ENCODE measurements at places on chromosomes 2 and 18.
A peak's percentile ranks its signal among the peaks of the same experiment; 100 is the strongest.

GRCh38 chr2:17648581-17648980 is 105.0 kb downstream of the SMC6 start:
- no peak for DNase-seq
- no peak overlapping the region for H3K4me3 ChIP-seq
- H3K4me1 ChIP-seq = peaks cover 3% of the 10 kb centered on the region
- no peaks in the 10 kb centered on the region for H3K27me3 ChIP-seq

- no peak overlapping the region for H3K27ac ChIP-seq
- no peak for DNase-seq
- no peaks in the 10 kb centered on the region for H3K4me1 ChIP-seq
- H3K27me3 ChIP-seq = peaks cover 26% of the 10 kb centered on the region
- H3K4me3 ChIP-seq = no peak overlapping the region
These were observed 46.9 kb upstream of the GREB1L start for GRCh38 chr18:21194871-21195771.

- H3K27me3 ChIP-seq = peaks cover 23% of the 10 kb centered on the region
- no peak overlapping the region for H3K4me3 ChIP-seq
- H3K36me3 ChIP-seq = peaks cover 7% of the 10 kb centered on the region
- peak; percentile 29 for DNase-seq
- H3K4me1 ChIP-seq = no peaks in the 10 kb centered on the region
These were observed 62.7 kb downstream of the FAM168B start for GRCh38 chr2:131030478-131030971.

- H3K27me3 ChIP-seq = peaks cover 13% of the 10 kb centered on the region
- no peaks in the 10 kb centered on the region for H3K4me1 ChIP-seq
- H3K4me3 ChIP-seq = no peak overlapping the region
- no peak for DNase-seq
- no peaks in the 10 kb centered on the region for H3K36me3 ChIP-seq
These were observed 33.2 kb upstream of the SP3 start for GRCh38 chr2:173998386-173998785.

GRCh38 chr2:223416815-223417610 is 185.1 kb downstream of the SCG2 start:
- no peak overlapping the region for H3K27ac ChIP-seq
- peaks cover 6% of the 10 kb centered on the region for H3K27me3 ChIP-seq
- DNase-seq = no peak
- no peaks in the 10 kb centered on the region for H3K36me3 ChIP-seq

DNA sequence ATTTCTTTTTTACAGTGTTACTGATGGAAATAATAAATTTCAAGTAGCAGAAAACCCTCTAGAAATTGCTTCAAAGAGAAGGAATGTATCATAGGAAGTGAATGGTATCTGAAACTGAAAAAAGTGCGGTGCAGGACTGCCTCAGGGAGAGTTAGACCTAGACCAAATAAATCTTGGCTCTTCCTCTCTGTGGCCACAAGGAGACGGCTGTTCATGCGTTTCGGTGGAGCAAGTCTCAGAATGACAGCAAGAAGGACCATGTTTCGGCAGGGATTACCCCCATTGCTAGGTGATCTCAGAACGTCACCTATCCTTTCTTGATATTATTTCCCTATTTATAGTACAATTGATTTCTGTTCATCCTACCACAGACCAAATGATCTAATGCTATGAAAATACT is 522.3 kb downstream of the SOX11 start:
- no peak overlapping the region for H3K4me3 ChIP-seq
- H3K27me3 ChIP-seq = no peaks in the 10 kb centered on the region
- H3K27ac ChIP-seq = no peak overlapping the region
- no peaks in the 10 kb centered on the region for H3K4me1 ChIP-seq
- DNase-seq = no peak

- H3K4me3 ChIP-seq = no peak overlapping the region
- peaks cover 6% of the 10 kb centered on the region for H3K36me3 ChIP-seq
- DNase-seq = no peak
- H3K27ac ChIP-seq = no peak overlapping the region
- no peaks in the 10 kb centered on the region for H3K4me1 ChIP-seq
These were observed 64.5 kb downstream of the FAM210A start for GRCh38 chr18:13661779-13662256.

GRCh38 chr2:211203986-211204385 is 647.6 kb downstream of the CPS1 start:
- no peak overlapping the region for H3K27ac ChIP-seq
- H3K4me3 ChIP-seq = no peak overlapping the region
- no peaks in the 10 kb centered on the region for H3K36me3 ChIP-seq

GRCh38 chr2:216519154-216519762 is 20.6 kb downstream of the RPL37A start:
- H3K27me3 ChIP-seq = no peaks in the 10 kb centered on the region
- DNase-seq = peak; percentile 65
- no peak overlapping the region for H3K4me3 ChIP-seq
- no peaks in the 10 kb centered on the region for H3K4me1 ChIP-seq

GRCh38 chr2:208192611-208193236 is 2.9 kb upstream of the C2orf80 start:
- H3K27ac ChIP-seq = no peak overlapping the region
- peaks cover 6% of the 10 kb centered on the region for H3K27me3 ChIP-seq
- no peaks in the 10 kb centered on the region for H3K36me3 ChIP-seq
- H3K4me3 ChIP-seq = no peak overlapping the region
- H3K4me1 ChIP-seq = no peaks in the 10 kb centered on the region

- no peak for DNase-seq
- H3K4me3 ChIP-seq = no peak overlapping the region
- H3K4me1 ChIP-seq = no peaks in the 10 kb centered on the region
- H3K27me3 ChIP-seq = no peaks in the 10 kb centered on the region
These were observed 1621.3 kb downstream of the SUCLG1 start for GRCh38 chr2:82837588-82838304.

GRCh38 chr18:77870199-77870598 is 620.6 kb downstream of the GALR1 start:
- no peaks in the 10 kb centered on the region for H3K36me3 ChIP-seq
- no peak for DNase-seq
- H3K4me3 ChIP-seq = no peak overlapping the region
- H3K27ac ChIP-seq = no peak overlapping the region
- no peaks in the 10 kb centered on the region for H3K4me1 ChIP-seq

DNA sequence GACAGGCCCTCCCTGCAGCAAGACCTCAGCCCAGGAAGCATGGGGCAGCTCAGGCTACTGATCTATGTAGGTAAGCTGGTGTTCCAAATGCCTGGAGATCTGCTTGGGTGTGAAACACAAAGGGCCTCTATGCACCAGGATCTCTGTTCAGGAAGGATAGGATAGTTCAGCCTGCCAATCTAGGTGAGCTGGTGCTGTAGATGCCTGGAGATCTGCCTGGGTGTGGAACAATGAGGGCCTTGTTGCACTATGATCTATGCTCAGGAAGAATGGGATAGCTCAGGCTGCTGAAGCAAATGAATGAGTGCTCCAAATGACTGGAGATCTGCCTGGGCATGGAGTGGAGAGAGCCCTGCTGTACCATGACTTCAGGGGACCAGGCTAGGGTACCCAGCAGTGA is 48.9 kb upstream of the MYL1 start:
- no peaks in the 10 kb centered on the region for H3K4me1 ChIP-seq
- H3K27me3 ChIP-seq = no peaks in the 10 kb centered on the region
- DNase-seq = no peak
- no peaks in the 10 kb centered on the region for H3K36me3 ChIP-seq
- no peak overlapping the region for H3K4me3 ChIP-seq

GRCh38 chr2:107002735-107003134 is 116.8 kb upstream of the ST6GAL2 start:
- no peaks in the 10 kb centered on the region for H3K36me3 ChIP-seq
- no peak for DNase-seq
- no peaks in the 10 kb centered on the region for H3K27me3 ChIP-seq
- no peaks in the 10 kb centered on the region for H3K4me1 ChIP-seq
- H3K4me3 ChIP-seq = no peak overlapping the region

- DNase-seq = no peak
- H3K4me3 ChIP-seq = peak within 1 kb of the TSS; percentile 55
- H3K27ac ChIP-seq = no peak within 1 kb of the TSS
- peaks cover 6% of the 10 kb centered on the region for H3K4me1 ChIP-seq
- H3K36me3 ChIP-seq = no peaks in the 10 kb centered on the region
These were observed at the start of gene BOLL for GRCh38 chr2:197784956-197785941. BOLL (minus strand) TSS chr2:197785319; CDS start chr2:197781850, 3,469 bp downstream.

GRCh38 chr18:9613550-9614400 is 584 bp downstream of the PPP4R1 start:
- peaks cover 14% of the 10 kb centered on the region for H3K36me3 ChIP-seq
- no peaks in the 10 kb centered on the region for H3K27me3 ChIP-seq
- peak overlapping the region; percentile 89 for H3K27ac ChIP-seq
- peak overlapping the region; percentile 92 for H3K4me3 ChIP-seq

DNA sequence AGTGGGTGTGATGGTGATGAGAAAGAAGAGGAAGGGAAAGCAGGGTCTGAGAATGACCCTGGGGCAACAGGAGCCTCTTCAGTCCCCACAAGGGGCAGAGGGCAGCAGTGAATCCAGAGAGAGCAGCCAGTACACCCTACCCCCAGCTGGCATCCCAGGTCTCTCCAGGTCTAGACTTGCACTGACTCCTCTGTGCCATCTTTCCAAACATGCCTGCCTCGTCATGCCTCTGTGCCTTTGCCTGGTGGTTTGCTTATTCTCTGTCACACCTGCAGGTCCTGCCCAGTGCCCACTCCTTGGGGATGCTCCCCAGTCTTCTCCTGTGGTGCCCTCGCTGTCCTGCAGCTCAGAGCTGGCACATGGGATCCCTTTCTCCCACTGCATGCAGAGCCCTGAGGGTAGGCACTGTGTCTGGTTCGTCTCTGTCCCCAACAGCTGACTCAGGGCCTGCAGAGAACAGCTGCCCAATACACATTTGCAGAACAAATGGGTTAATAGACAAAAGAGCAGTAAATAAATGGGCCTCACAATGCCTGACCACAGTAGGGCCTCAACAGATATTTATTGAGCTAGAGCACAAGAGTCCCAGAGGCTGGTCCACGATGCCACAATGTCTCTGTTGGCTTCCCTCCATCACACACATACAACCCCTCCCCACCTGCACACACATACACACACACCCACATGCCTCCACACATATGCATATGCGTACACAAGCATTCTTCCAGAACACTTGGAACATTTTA is 89.8 kb downstream of the HS1BP3 start:
- H3K27ac ChIP-seq = no peak overlapping the region
- no peak for DNase-seq
- no peaks in the 10 kb centered on the region for H3K4me1 ChIP-seq
- H3K4me3 ChIP-seq = no peak overlapping the region
- peaks cover 8% of the 10 kb centered on the region for H3K27me3 ChIP-seq

DNA sequence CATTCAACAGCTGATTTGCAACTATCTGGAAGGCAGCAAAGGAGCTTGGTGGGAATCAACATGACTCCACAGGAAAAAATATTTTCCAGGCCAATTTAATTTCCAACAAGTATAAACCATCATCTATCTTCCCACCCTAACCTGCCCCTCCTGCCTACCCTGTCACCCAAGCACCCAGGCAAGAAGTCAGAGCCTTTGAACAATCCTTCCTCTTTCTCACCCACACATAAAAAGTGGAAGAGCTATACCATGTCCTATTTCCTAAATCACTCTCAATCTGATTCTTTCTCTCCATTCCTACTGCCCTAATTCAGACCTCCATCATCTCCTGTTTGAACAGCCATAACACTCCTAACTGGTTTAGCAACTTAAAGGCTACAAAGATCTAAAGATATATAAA is 12.7 kb downstream of the SPIRE1 start:
- H3K4me1 ChIP-seq = no peaks in the 10 kb centered on the region
- H3K4me3 ChIP-seq = no peak overlapping the region
- H3K27me3 ChIP-seq = no peaks in the 10 kb centered on the region

DNA sequence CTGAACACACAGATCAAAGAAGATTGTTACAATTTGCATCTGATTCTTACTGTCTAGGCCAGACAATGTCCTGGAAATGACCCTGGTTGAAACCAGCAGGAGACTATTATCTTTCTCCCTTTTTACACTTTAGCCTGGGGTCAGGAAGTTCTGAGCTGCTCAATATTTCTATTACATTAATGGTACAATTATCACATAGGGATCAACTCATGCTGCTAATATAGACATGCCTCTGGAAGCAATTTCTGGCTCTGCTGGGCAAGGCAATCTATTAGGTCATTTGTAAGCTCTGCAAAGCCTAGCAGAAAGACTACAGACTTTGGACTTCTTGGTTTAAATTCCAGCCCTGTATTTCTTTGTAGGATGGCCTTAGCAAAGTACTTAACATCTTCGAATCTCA is 205.3 kb downstream of the LRP1B start:
- H3K27me3 ChIP-seq = no peaks in the 10 kb centered on the region
- no peaks in the 10 kb centered on the region for H3K36me3 ChIP-seq
- H3K27ac ChIP-seq = no peak overlapping the region
- DNase-seq = no peak
- no peaks in the 10 kb centered on the region for H3K4me1 ChIP-seq

DNA sequence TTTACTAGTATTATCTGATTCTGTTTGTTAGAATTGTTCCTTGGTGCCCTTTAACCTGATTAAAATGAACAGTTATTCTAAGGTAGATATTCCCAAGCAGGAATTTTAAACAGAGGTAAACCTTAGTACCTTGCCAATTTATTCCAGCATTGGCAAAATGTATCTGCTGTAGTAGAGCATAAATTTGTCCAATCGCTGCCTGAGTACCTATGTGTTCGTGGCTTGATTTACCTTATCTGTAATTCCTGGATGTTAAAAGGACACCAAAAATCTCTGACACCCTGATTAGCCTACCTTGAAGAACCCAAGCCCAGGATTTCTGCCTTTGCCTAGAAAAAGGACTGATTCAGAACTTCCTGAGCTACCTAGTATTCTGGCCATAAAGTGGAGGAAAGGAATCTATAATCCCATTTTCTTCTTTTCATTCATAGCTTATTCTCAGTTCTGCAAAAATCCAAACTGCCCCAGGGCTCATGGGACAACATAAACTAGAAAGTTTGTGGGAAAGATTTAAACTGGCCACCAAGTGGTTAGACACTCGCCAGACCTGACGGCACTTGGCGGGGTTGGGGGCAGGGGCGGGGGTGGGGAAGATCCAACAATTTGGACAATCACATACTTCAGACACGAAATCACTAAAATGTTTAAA is 16.2 kb upstream of the ZCCHC2 start:
- peaks cover 2% of the 10 kb centered on the region for H3K36me3 ChIP-seq
- peaks cover 11% of the 10 kb centered on the region for H3K4me1 ChIP-seq
- H3K27ac ChIP-seq = peak overlapping the region; percentile 89

GRCh38 chr2:144738749-144739148 is 218.8 kb upstream of the ZEB2 start:
- no peaks in the 10 kb centered on the region for H3K4me1 ChIP-seq
- no peak overlapping the region for H3K27ac ChIP-seq
- DNase-seq = no peak
- H3K4me3 ChIP-seq = no peak overlapping the region
- peaks cover 12% of the 10 kb centered on the region for H3K36me3 ChIP-seq

GRCh38 chr18:23986600-23987359 is 27.8 kb upstream of the TTC39C start:
- DNase-seq = no peak
- no peak overlapping the region for H3K27ac ChIP-seq
- H3K4me1 ChIP-seq = peaks cover 36% of the 10 kb centered on the region
- H3K36me3 ChIP-seq = peaks cover 5% of the 10 kb centered on the region
- H3K4me3 ChIP-seq = no peak overlapping the region
- peaks cover 14% of the 10 kb centered on the region for H3K27me3 ChIP-seq

DNA sequence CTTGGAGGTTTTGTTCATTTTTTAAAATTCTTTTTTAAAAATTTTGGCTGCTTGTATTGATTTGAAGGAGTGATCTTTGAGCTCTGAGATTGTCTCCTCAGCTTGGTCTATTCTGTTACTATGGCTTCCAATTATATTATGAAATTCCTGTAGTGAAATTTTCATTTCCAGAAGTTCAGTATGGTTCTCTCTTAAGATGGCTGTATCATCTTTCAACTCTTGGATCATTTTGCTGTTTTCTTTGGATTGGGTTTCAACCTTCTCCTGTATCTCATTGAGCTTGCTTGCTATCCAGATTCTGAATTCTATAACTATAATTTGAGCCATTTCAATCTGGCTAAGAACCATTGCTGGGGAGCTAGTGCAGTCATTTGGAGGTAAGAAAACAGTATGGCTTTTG is 270.8 kb upstream of the NT5C1B start:
- peaks cover 12% of the 10 kb centered on the region for H3K36me3 ChIP-seq
- no peak overlapping the region for H3K4me3 ChIP-seq
- H3K27ac ChIP-seq = no peak overlapping the region
- H3K27me3 ChIP-seq = no peaks in the 10 kb centered on the region
- DNase-seq = no peak
